ENCODE measurements at places on chromosomes 7 and 10.
A peak's percentile ranks its signal among the peaks of the same experiment; 100 is the strongest.

GRCh38 chr10:69715899-69716606 is 85.7 kb upstream of the COL13A1 start:
- DNase-seq = no peak

DNA sequence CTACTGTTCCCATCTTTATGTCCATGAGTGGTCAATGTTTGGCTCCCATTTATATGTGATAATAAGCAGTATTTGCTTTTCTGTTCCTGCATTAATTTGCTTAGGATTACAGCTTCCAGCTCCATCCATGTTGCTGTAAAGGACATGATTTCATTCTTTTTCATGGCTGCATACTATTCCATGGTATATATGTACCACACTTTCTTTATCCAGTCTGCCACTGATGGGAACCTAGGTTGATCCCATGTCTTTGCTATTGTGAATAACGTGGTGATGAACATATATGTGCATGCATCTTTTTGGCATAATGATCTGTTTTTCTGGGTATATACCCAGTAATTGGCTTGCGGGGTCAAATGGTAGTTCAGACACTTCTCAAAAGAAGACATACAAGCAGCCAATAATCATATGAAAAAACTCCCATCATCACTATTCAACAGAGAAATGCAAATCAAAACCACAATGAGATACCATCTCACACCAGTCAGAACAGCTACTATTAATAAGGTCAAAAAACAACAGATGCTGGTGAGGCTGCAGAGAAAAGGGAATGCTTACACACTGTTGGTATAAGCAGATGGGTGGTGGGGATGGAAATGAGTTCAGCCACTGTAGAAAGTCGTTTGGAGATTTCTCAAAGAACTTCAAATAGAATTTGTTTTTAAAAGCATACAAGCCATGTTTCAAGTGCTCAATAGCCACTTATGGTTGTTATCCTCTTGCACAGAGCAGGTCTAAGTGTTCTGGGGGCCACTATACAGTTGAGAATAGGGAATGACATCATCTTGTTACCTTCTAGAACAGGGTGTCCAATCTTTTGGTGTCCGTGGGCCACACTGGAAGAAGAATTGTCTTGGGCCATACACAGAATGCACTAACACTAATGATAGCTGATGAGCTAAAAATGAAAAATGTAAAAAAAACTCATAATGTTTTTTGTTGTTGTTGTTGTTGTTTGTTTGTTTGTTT is 23.2 kb upstream of the SDK1 start:
- DNase-seq = no peak

DNA sequence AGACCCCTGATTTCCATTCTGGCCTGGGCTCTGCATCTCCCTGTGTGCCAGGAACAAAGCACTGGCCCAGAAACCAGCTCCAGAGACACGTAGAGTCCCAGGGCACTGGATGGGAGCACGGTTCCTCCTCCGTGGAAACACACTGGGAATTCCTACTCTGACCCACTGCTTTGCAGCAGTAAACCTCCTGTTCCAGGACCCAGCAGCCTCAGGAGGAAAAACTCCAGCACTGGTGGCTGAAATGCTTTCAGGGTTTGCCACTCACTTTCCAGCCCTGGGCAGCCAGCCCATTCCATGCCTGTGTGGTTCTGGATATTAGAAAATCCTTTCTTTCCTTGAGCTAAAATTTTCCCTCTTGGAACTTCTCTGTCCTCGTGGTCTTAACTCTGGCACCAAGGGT is 58.0 kb downstream of the FAM171A1 start:
- peak; percentile 34 for DNase-seq

GRCh38 chr7:130789436-130789835 is 55.4 kb upstream of the KLF14 start:
- no peak for DNase-seq

DNA sequence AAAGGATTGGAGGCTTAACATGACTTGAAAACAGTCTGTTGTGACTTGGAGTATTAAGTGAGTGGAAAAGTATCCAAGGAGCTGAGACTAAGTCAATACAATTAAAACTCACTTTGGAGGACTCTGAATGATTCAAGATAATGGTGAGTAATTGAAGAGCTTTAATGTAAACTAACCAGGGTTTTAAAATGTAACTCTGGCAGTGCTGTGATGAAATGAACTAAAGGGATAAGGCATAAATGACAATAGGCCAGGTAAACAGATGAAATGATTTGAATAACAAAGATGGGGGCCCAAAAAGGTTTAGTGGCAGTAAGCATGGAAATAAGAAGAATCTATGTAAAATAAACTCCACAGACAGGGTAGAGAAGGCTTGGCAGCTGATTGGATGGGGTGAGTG is 316.5 kb upstream of the CACNA2D1 start:
- DNase-seq = no peak

- DNase-seq = no peak
These were observed 350.9 kb downstream of the ANKRD30A start for GRCh38 chr10:37476285-37476684.

DNA sequence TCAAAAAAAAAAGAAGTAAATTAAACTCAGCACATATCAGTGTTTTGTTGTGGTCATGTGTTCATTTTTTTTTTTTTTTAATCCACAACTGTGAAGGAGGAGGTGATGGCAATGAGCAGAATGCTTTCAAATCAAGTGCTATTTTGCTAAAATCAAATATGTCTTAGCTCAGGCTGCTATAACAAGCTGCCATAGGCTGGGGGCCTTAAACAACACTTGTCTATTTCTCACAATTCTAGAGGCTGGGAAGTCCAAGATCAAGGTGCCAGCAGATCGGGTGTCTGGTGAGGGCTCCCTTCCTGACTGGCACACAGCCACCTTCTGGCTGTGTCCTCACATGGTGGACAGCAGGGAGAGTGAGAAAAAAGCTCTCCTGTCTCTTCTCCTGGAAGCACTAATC is 203.9 kb downstream of the FAM107B start:
- DNase-seq = no peak

- DNase-seq = no peak
These were observed 111.5 kb downstream of the SH2D4B start for GRCh38 chr10:80649183-80649582.

- no peak for DNase-seq
These were observed 28.5 kb downstream of the CYP2W1 start for GRCh38 chr7:1011297-1012003.

DNA sequence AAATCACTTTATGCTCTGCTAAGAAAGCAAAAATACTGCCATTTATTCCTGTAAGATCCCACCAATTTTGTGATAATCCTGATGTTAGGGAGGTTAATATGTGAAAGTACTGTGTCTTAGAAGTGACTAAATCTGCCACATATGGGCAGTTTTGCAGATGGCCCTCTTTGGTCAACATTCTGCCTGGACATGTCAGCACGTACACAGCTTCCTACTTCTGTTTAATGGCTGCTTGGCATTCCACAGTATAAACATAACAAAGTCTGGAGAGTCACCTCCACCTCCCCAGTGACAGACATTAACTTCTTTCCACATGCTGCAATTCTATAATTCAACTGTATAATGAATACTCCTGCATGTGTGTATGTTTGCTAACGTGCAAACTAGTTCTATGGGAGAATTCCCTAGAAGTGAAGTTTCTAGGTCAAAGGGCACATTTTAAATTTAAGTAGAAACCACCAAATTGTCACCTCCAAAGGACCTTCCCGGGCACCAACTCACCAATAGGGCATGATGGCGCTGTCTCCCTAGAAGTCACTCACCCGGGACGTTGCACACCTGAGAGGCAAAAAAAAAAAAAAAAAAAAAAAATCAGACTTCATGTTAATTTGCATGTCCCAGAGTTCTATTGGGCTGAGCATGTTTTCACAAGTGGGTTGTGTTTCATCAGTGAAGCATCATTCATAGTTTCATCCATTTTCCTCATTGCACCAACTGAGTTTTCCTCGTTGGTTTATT is 38.9 kb downstream of the MKI67 start:
- DNase-seq = no peak

DNA sequence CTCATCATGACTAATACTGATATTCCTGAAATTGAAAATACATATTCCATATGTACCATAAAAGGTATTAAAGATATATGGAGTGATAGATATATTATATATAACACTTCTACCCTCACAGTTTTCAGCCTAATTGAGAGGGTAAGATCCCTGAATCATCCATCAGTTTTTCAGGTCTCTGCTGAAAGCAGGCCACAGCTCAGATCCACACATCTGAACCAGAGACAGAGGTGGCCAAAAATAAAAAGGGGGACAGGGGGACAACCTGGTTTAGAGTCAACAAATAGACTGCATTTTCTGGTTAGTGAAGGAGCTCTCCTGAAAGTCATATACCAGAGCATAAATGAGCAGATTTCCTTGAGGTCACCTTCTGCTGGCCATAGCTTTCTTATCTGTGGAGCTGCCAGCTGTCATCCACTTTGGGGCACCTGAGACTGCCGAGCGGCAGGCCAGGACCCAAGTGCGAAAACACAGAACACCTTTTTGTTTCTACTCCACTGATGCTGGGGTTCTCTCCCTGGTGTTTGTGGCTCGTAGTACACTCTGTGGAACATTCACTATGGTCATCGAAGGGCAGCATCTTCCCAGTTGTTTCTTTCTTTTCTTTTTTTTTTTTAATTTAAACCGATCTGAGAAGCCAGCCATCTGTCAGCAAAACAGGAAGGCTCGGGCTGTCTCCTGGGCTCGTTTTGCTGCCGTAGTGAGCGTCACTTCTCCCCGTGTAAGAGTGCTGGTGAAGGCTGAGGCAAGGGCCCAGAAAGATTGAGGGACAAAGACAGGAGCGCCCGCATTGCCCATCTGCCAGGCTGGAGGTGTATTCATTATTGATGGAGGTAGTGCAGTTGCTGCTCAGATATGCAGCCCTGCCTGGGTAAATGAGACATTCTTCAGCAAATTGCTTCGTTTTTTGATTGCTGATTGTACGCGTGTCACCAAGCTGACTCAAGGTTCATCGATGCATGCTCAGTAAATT is 13.5 kb downstream of the IKZF1 start:
- no peak for DNase-seq

GRCh38 chr10:110680273-110681020 is 36.3 kb downstream of the RBM20 start:
- DNase-seq = no peak

GRCh38 chr7:99120916-99121315 is 23.0 kb downstream of the SMURF1 start:
- DNase-seq = no peak

DNA sequence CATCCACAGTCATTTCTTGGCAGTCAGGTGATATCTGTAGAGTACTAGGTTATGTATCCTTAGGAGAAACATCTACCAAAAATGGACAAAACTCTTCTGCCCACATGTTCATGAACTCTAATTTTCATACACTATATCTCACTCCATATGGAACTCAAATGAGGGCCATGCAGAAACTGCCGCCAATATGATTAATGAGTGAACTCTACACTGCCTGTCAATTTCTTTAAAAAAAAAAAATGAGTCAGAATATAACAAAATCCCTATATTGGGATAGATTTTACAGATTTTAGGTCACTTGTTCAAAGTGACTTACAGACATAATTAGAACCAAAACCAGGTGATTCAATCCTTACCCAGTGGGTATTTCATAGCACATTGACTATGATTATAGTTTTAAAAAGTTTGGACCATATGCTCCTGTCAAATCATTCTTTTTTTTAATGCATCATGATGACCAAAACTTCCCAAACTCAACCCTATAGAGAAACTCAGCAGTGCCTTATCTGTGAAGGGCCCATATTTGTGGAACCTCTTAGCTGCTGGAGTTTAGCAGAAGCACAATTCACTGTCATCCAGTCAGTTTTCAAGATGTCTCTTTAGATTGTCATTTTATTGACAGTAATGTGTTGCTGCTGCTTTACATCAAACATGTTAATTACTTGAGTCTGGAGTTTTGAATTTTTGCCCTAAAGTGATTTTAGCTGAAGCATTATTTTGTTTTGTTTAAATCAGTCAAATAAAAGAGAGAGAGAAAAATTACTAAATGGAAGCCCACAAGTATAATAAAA is 11.1 kb downstream of the LRRN3 start:
- DNase-seq = no peak

- no peak for DNase-seq
These were observed 35.8 kb downstream of the ELFN1 start for GRCh38 chr7:1705856-1706255.

- DNase-seq = no peak
These were observed 252.6 kb upstream of the ANKRD30A start for GRCh38 chr10:36872702-36873393.

GRCh38 chr7:13802651-13803050 is 186.8 kb downstream of the ETV1 start:
- DNase-seq = no peak

- peak; percentile 99 for DNase-seq
These were observed 481.5 kb upstream of the AKR1E2 start for GRCh38 chr10:4344492-4344994.

All from foreskin fibroblast (primary cell).